ENCODE measurements at places on chromosomes 6 and 20.

DNA sequence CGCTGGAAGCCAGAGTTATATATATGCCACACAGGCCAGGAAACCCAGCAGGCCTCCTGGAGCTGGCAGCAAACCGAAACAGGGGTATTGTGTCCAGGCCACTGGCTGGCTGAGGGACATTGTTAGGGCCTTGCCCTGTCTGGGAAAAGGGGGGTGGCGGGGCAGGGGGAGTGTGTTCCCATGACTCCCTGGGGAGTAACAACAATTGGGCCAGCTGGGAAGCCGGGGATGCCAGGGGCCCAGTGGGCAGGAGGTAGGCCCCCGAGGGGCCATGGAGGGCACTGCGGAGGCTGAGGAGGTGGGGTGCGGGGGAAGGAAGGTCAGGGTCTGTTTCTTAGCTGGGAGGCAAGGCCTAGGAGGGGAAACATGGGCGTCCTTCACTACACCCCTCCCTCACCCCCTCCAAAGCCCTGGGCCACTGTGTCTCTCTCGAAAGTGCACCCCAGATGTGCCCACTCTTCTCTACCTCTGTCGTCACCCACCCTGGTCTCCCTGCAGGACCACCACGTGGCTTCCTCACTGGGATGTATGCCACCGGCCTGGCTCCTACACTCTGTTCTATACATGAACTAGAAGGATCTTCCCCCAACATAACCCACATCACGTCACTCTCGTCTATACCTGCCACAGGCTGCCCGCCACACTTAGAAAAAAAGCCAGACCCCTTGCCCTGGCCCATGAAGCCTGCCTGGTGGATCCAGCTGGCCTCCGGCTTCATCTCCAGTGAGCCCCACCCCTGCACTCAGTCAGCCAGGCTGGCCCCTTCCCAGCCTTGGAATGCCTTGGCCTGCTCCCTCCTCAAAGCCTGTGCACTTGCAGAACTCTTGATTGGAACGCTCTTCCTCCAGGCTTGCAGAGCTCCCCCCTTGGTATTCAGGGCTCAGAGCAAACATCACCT, 7.8 kb upstream of the E2F1 start:
- no peak for DNase-seq

DNA sequence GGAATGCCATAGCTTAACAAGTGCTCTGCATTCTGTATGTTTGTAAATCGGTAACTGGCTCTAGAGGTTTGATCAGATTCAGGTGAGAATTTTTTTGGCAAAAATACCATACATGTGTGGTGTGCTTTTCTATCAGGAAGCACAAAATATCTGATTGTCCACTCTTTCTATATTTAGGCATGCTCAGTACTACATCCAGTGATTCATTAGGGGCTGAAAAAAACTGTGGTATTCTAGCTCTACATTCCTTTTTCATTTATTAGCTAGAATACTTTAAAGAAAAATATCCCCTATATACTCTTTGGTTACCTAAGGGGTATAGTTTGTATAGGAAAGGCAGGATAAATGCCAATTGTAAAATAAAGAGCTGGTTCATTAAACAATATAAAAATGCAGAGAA, 10.6 kb upstream of the ELOVL2 start:
- no peak for DNase-seq

GRCh38 chr6:20292905-20293304, 80.6 kb upstream of the MBOAT1 start:
- no peak for DNase-seq

GRCh38 chr6:72386324-72386723, 235.5 kb upstream of the KCNQ5 start:
- DNase-seq: no peak

DNA sequence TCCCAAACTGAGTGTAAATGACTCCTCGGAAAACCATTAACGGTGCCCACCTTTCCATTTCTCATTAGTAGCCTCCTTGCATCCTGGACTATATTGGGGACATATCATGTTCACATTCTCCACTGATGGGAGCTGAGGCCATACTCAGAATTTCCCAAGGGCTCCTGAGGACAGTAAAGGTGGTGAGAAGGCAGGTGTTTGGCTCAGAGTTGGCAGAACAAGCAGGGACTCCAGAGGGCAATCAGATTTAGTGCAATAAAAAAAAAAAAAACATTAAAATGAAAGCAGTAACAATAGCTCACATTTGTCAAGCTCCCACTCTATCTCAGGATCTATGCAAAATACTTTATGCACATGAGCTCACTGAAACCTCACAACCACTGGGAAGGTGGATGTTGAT, 401.4 kb downstream of the MAFB start:
- no peak for DNase-seq

DNA sequence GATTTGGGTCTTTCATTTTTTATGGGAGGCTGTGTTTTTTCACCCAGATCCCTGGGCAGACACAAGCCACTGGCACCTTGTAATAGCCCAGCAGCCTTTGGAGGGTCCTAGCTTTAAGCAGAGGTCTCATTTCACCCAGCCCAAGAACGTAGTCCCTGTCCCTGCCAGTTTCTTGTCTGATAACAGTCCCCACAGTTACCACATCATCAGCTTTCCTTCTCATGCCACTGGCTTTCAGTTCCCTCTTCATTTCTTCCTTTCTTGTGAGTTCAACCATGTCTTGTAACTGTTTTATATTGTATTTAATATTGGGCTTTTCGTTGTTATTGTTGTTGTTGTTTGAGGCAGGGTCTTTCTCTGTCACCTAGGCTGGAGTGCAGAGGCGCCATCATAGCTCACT, 10.6 kb downstream of the PNPLA1 start:
- no peak for DNase-seq

- DNase-seq: no peak
Measured at GRCh38 chr6:4645713-4646360, 130.4 kb upstream of the CDYL start.
